Esophagus mucosa (tissue), 1 donor: ENCODE measurements at places on chromosomes 5 and 9. TPM values are rescaled to one million over a fixed set of nuclear protein-coding genes. Genes with fewer than 3 reads are reported as not detected.
A peak's percentile ranks its signal among the peaks of the same experiment; 100 is the strongest.

NUDT12 gene
- total RNA-seq, result 8.4 TPM

- no peak for ATAC-seq
These were observed 71.7 kb downstream of the ANKRD55 start for GRCh38 chr5:56161439-56161823.

GRCh38 chr5:67163863-67164595, 32.6 kb downstream of the CD180 start:
- ATAC-seq, result no peak

- ATAC-seq, result no peak
These were observed 93.0 kb upstream of the DAB2 start for GRCh38 chr5:39517800-39518199.

GRCh38 chr9:88747768-88748167, 212.8 kb downstream of the NXNL2 start:
- ATAC-seq, result peak; percentile 55

- no peak for ATAC-seq
These were observed 54.2 kb downstream of the SLCO4C1 start for GRCh38 chr5:102241809-102242421.
